Activated naive CD4-positive, alpha-beta T cell treated with anti-CD3 and anti-CD28 coated beads, Interleukin-2, amount 50 U/mL, for 72 hours (primary cell): ENCODE measurements at places on chromosomes 13 and 19. TPM values are rescaled to one million over a fixed set of nuclear protein-coding genes. Genes with fewer than 3 reads are reported as not detected.
A peak's percentile ranks its signal among the peaks of the same experiment; 100 is the strongest.

DNA sequence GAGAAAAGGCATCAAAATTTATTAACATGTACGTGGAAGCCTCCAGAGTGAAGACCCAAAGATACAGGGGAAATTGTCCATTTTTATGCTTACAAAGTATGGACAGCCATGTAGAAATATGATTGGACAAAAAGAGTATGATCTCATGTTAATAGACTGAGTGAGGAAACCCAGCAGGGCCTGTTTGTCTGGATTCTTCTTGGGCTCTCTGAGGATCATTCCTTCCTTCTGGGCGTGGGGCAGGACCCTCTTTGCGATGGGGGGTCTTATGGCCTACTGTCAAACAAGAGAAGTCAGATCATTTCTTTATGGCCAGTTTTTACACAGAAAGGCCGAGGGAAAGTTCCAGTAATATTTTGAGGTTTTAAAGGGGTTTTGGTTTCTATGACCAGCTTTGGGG, 110.8 kb downstream of the ESD start:
- DNase-seq: no peak

Gene CEACAM19
- 2.5 TPM for total RNA-seq

Gene CYP2F1
- total RNA-seq: not detected

Gene ADAMTS10
- total RNA-seq: 5.1 TPM

Gene ITPKC
- total RNA-seq: 9.4 TPM

GRCh38 chr19:55116859-55117662, at the start of gene PPP1R12C:
TSS of gene PPP1R12C (minus strand) at chr19:55117637. CDS start at chr19:55117543, 94 bp downstream.
- DNase-seq: no peak

Gene METTL21C
- not detected for total RNA-seq

Gene CGB3
- not detected for total RNA-seq

DNA sequence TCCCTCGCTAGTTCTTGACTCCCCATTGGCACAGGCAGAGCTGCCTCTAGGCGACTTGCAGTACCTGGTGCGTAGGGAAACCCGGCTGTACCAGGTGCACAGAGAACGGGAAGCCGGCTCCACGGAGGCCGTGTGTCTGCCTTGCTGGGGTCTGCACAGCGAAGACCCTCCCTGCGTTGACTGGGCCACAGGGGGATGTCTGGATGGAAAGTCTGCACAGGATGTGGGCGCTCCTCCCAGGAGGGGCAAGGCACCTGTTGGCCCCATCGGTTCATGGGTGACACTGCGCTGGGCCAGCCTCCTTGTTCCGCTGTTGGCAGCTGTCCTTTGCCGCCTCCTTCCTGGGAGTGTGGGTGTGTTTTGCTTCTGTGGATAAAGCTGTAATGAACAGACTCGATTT, 138.3 kb downstream of the TEX29 start:
- DNase-seq: no peak

DNA sequence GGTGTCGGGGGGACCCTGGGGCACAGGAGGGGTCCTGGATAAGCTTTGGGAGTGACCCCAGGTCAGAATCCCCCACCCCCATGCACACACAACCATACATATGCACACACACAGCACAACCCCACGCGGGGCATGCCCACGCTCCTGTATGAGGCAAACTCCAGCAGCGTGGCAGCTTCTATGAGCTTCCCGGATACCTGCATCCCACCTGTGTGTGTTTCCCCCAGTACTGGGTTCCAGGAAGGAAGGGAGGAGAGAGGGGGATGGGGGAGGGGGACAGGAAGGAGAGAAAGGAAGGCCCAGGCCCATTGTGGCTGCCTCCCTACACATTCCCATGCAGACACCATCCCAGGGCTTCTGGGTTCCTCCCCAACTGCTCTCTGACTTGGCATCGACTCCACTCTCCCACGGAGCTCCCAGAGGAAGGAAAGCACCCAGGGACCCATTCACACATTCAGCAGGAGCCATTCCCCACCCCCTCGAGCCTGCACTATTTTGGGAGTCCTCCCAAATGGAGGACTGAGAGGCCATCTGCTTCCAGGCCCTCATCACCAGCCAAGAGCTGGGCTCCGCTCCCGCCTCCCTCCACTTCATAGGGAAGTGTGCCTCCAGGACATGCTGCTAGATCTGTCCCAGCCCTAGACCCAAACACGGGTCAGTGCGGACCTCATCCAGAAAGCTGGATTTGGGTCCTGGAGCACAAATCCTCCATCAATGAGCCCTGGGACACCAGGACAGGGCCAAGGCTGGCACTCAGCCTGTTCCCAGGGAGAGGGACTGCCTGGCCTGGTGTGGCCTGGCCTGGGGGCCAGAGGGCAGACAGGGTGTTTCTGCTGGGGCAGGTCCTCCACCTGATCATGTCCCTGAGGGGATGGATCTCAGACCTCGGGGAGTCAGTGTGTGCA, 13.2 kb downstream of the PRR36 start:
- no peak for DNase-seq

GRCh38 chr13:57825066-57825465, 193.5 kb downstream of the PCDH17 start:
- DNase-seq: no peak

Gene ZNF93
- 24.4 TPM for total RNA-seq

DNA sequence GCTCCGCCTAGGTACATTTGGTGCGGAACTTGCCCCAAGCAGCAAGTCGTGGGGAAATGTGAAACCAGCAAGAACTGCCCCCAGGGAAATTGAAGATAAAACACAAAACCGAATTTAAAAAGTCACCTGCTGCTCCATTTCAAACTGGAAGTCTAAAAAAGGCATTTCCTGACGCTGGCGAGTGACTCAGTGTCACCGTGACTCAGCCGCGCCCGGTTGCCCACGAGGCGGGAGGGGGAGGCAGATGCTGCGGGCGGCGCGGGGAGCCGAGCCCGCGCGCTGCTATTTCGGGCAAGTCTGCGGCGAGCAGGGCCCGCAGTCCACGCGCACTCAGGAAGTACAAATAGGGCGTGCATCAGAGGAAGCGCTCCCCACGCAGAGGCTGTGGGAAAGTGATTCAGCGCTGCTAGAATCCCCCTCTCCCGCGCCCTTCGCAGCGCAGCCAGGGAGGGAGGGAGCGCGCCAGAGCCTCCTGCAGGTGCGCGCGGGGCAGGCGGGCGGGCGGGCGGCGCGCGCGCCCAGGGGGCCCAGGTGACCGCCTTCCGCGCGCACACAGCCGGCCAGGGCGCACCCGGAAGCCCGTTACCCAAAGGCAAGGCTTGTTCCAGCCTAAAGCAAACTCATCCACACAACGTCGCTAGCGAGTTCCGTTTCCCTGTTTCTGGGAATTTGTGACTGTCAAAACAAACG, 168.8 kb downstream of the COL4A1 start:
- peak; percentile 73 for DNase-seq

DNA sequence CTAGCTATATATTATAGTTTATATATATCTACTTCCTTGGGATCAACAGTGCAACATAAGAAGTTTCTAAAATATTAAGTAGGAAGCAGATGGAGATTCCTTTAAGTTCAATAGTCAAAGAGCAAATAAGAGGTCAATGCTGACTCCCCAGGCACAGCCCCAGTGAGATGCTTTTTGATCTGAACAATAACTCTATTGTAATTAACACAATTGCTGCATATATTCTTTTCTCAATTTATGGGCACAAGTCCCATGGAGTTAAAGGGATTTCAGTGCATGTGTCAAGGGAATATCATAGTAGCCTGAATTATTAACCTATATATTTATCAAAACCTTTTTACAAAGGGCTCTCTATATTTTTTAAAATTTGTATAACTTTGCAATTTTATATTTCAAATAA, 180.8 kb downstream of the SPRY2 start:
- DNase-seq: no peak

Gene EPSTI1
- total RNA-seq: 18.7 TPM

- DNase-seq: no peak
These were observed 50.4 kb downstream of the TEX29 start for GRCh38 chr13:111370570-111371535.

Gene PSG1
- 0.64 TPM for total RNA-seq

DNA sequence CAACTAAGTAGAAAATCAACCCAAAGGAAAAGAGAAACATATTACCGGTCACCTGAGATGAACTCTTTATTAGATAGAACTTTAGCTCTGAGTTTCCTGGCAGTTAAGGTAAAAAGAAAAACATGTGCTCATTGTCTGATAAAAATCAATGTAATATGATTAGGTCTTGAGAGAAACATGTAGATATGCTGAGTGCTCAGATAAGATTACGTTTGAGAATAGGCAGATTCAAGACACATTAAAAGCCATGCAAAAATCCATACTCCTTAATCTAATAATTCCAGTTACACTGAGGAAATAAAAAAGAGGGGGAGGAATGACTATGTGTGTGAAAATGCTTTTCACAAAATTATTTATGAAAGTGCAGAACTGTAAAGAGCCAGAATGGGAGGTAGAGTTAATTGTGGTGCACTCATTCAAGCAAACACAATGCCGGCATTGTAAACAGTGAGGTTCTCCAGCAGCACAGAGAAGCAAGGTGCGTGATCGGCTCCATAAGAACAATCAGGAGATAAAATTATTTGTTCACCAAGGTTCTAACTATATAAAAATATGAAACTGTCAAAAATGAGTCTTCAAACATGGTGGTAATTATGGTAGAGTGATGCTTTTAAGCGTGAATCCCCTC, 88.8 kb downstream of the MBNL2 start:
- DNase-seq: no peak

Gene NLRP5
- not detected for total RNA-seq

GRCh38 chr13:112765731-112766130, 75.9 kb downstream of the ATP11A start:
- no peak for DNase-seq

Gene B3GNT8
- 0.55 TPM for total RNA-seq

GRCh38 chr13:110330491-110331011, 23.5 kb downstream of the COL4A2 start:
- no peak for DNase-seq

Gene TDRD12
- total RNA-seq: 5.8 TPM

Gene TLE2
- 4.5 TPM for total RNA-seq

GRCh38 chr13:64206430-64207225, 2791.0 kb upstream of the PCDH20 start:
- no peak for DNase-seq

Gene NCR1
- 0.61 TPM for total RNA-seq

GRCh38 chr13:52036037-52036436, 11.5 kb downstream of the UTP14C start:
- no peak for DNase-seq

DNA sequence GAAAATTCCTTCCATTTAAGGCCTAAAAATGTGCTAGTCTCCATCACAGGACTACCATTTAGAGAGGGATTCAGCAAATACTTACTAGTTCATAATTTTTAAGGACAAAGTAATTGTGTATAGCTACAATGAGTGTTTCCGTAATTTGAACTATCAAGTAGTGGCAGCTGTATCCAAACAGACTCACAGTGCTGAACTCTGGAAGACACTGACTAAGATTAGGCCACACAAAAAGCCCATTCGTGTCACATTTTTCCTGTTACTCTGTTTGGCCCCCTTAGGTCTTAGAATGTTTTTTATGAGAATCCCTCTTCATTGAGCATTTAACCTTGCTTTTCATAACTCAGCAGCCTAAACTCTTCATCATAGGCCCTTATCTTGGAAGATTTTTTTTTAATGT, 731.2 kb upstream of the PCDH9 start:
- no peak for DNase-seq

- DNase-seq: peak; percentile 44
These were observed 513 bp downstream of the MIER2 start for GRCh38 chr19:343941-344624.

Gene ZNF460
- total RNA-seq: 66.0 TPM

GRCh38 chr13:28012896-28013295, 24.4 kb upstream of the URAD start:
- DNase-seq: no peak

GRCh38 chr19:29162694-29163093, 50.3 kb downstream of the UQCRFS1 start:
- DNase-seq: no peak

Gene JAK3
- 237 TPM for total RNA-seq

DNA sequence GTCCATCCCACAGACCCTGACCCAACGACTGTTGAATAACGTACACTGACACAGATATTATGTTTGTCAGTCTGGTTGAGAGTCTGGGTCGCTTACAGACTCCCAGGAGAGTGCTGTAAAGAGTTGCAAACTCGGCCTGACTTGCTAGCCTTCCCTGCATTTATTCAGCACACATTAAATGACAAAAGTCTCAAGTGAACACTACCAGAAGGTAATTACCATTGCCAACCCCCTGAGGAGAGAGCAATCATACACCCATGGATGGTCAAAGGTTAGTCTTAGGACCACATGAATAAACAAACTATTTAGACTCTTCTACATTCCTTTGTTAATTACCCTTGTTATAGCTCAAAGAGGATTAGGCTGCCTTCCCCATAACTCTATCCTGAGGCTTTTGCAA, 1048.6 kb downstream of the PCDH17 start:
- no peak for DNase-seq

DNA sequence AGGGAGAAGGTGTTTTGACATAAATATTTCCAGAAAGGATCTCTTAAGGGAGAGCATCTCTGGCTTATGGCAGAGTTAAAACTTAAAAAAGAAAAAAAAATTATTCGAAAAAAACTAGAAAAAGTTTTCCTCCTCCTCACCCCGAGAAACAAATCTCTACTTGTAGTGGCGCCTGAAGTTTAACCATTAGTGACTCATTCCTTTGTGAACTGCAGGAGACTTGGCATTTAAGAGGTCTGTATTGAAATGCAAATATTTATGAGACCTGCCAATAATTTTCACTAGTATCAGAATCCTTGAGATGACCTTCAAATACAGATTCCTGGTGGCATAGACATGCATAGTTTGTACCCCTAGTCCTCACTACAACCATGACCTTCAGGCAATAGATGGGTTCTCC, 64.9 kb upstream of the MED4 start:
- DNase-seq: no peak

GRCh38 chr13:114149774-114150740, 17.6 kb upstream of the RASA3 start:
- no peak for DNase-seq

- no peak for DNase-seq
These were observed 171.4 kb downstream of the SUCLA2 start for GRCh38 chr13:47829690-47830089.

DNA sequence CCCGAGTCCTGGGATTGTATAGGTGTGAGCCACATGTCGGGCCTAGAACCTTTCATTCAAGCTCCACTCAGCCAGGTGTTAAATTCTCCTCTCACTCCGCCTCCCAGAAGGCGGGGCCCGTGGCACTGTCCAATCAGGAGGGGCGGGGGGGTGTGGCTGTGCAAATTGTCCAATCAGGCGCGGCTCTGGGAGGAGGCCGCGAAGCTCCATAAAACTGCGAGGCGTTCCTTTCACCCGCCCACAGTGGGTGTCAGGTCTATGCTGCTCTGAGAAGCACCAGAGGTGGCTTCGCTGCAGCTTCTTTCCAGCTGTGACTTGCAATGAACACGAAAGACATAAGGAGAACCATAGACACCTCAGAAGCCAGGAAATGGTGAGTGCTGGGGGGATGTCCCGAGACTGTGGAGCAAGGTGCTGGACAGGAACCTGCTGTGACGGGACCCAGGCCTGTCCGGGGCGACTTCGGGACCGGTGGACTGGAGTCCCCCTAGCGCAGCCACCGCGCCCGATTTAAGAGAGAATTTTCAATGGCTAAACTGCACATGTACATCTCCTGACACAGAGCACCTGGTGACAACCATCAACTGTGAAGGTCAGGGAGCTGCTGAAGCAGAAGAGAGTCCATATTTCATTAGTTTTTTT, 3.0 kb upstream of the ZNF136 start:
- DNase-seq: no peak
